SHP77 treated with DMSO at 0.1 percent for 48 hours (cell line): ENCODE measurements at places on chromosomes 16 and 17.

- DNase-seq, result no peak
Observed at GRCh38 chr16:75086281-75086680, 30.3 kb downstream of the LDHD start.

DNA sequence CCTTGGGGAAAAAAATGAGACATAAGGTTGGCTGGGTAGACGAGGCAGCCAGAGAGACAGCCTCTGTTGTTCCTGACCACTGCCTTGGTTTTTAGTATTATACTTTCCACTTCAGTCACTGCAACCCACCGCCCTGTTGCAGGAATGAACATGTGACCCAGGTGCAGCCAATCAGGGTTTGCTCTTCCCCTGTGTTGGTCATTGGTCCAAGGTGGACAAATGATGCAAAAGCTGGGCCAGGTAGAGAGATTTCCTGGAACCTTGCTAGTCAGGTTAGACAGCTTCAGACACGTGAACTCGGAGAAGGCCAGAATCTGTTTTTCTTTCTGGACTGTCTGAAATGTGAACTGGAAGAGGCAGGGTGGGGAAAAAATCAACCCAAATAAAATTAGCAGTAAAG is 452.4 kb upstream of the RBFOX1 start:
- DNase-seq, result no peak

- no peak for DNase-seq
Observed at GRCh38 chr17:75490953-75491649, 24.2 kb downstream of the CASKIN2 start.

DNA sequence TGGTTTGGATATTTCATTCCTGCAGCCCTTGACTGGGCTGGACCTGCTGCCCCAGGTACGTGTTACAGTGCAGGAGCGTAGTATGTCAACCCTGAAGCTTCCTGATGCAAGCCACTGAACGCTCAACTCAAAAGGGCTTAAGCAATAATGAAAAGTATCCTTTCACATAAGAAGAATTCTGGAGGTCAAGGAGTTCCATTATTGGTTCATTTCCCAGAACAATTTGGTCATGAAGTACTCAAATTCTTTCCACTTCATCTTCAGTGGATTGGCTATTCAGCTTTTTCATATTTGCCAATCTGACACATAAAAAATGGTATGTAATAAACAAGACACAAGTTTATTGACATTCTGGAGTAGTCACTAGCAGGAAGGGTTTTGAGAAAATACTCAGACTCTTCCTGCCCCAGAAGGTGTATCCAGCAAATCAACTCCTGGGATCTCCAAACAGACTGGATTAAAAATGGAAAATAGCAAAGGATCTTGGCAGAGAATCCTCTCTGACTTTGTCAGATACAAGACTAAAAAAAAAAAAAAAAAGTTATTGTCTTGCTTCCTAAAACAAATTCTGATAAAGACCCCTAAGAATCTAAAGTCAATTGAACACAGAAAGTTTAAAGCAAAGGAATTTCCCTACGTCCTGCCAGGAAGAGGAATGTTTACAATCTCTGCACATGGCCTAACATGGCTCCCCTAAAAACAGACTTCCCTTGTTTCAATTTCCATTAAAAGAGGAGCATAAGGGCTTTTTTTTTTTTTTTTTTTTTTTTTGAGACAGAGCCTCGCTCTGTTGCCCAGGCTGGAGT is 37.5 kb upstream of the WSB1 start:
- no peak for DNase-seq

- no peak for DNase-seq
Observed at GRCh38 chr17:18937981-18938691, 13.8 kb upstream of the SLC5A10 start.

- no peak for DNase-seq
Observed at GRCh38 chr16:63497408-63497807, 1461.2 kb upstream of the CDH8 start.

DNA sequence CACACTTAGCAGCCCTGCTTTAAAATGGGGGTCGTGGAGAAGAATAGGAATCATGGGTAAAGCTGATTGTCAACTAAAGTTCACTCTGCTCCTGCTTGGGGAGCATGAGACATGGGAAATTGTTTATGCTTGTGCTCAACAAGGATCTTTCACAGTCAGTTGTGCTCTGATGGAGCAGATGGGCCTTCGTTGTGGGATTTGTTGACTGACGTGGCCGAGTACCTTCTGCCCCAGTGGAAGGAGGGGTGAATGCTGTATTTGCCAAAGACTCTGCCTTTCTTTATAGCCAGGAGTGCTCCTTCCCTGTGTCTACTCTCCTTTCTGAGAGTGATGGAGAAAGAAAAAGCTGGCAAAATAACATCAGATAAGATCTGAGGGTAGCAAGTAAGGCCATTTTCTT is 11.4 kb downstream of the ARSG start:
- no peak for DNase-seq

- no peak for DNase-seq
Observed at GRCh38 chr16:89049484-89050118, 44.1 kb upstream of the ACSF3 start.

DNA sequence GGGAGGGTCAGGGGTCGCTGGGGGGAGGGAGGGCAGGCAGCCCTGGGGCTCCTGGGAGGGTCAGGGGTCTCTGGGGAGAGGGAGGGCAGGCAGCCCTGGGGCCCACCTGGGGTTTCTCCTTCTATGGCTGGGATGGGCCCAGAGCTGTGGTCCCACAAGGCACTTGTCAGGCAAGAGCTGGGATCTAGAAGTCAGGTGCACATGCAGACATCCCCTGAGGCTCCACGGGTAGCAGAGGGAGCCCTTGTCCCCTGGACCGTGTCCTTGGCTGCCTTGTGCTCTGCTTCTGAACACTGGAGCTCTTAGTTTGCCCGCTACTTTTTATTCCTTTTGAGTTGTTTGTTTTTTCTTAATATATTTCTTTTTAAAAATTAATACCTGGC is 1.8 kb downstream of the TUBB3 start:
- DNase-seq, result peak; percentile 27

- no peak for DNase-seq
Observed at GRCh38 chr17:3679531-3680126, 11.0 kb downstream of the EMC6 start.

- no peak for DNase-seq
Observed at GRCh38 chr17:5895276-5895675, 174.9 kb upstream of the WSCD1 start.

- no peak for DNase-seq
Observed at GRCh38 chr17:40949418-40949817, 12.0 kb upstream of the KRT23 start.

- DNase-seq, result no peak
Observed at GRCh38 chr17:66928949-66929348, 35.6 kb upstream of the CACNG4 start.

- DNase-seq, result no peak
Observed at GRCh38 chr16:49652456-49653172, 203.3 kb downstream of the ZNF423 start.

DNA sequence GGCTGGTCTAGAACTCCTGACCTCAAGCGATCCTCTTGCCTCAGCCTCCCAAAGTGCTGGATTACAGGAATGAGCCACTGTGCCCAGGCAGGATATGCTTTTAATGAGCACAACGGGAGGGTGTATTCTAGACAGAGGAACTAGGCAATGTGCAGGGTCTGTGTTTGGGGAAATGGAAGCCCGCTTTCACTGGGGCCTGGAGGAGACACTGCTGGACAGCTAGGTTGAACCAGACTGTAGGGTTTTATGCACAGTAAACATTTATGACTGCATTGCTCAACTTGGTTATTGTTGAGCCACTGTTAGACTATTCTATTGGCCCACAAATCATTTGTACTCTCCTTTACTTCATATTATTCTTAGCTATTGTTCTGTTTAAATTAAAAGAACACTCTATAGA is 10.2 kb upstream of the SIAH1 start:
- DNase-seq, result no peak

- no peak for DNase-seq
Observed at GRCh38 chr17:76738468-76738850, 540 bp downstream of the MFSD11 start.

- no peak for DNase-seq
Observed at GRCh38 chr16:4664538-4665418, 28.6 kb upstream of the NUDT16L1 start.

GRCh38 chr16:12390644-12391043 is 413.0 kb downstream of the CPPED1 start:
- no peak for DNase-seq

DNA sequence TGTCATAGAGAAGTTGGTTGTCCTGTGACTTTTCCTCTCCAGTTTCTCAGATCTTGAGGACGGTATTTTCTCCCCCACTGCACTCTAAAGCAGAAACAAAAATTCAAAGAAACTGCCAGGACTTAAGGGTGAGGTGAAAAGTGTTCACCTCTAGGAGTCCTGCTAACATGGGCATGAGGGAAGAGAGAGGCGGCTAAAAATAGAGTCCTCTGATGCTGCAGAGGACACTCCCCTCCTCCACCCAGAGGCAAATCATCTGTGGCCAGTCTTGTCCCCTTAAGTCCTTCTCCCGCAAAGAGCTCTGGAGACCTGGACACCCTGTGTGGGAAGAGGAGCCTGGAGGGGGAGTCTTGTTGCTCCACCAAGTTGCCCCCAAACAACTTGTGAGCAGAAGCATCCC is 4.7 kb upstream of the DDX19A start:
- no peak for DNase-seq

GRCh38 chr16:59154295-59154694 is 420.2 kb upstream of the GOT2 start:
- DNase-seq, result no peak

DNA sequence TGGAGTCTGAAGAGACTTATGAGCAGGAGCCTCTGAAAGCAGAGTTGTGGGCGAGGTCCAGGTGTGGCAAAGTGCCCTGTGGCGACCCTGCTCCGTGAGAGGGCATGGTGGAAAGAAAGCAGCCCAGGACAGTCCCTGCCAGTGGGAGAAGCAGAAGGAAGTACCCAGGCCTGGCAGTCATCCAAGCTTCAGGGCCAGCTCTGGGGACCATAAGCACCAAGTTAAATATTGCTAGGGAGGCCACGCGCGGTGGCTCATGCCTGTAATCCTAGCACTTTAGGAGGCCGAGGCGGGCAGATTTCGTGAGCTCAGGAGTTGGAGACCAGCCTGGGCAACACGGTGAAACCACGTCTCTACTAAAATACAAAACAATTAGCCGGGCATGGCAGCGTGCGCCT is 4.9 kb upstream of the ASGR1 start:
- DNase-seq, result peak; percentile 33

GRCh38 chr16:49516382-49517036 is 142.9 kb downstream of the C16orf78 start:
- DNase-seq, result no peak

GRCh38 chr17:44941712-44942331 is 5.8 kb downstream of the KIF18B start:
- DNase-seq, result no peak

GRCh38 chr16:1945559-1946391 is 2.8 kb upstream of the MSRB1 start:
- no peak for DNase-seq

DNA sequence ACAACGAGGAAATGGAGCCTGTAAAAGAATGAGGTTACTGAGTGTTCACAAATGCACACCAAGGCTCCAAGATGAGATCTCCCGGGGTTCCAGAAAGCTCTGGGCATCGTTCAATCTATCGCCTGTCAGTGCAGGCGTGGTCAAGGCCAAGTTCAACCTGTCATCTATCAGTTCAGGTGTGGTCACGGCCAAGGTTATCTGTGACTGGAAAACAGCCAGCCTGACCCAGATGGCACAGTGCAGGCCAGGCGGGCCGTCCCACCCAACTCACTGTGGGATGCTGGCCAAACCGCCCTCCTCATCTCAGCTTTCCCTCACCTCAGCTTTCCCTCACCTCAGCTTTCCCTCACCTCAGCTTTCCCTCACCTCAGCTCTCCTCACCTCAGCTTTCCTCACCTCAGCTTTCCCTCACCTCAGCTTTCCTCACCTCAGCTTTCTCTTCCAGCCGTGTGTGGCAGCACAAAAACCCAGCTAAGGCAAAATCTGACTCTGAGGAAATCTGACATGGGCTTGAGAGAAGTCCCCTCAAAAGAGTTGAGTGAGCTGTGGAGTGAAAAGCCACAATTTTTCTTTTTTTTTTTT is 2.4 kb downstream of the CHMP1A start:
- DNase-seq, result no peak

DNA sequence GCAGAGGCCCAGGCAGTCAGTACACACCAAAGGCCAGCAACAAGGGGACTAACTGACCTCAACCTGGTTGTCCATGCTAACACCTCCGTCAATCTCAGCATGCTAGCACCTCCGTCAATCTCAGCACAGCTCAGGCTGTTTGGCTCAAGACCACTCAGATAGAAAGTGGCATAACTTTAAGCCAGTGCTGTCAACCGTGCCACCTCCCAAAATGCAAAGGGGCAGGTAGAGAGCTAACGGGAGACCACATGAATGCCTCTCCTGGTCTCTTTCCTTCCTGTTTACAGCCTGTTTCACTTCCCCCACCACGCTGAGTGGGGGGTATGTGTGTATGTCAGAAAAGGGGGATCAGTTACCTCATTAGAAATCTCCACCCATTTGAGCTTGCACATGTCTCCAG is 3.3 kb downstream of the UBTF start:
- no peak for DNase-seq

GRCh38 chr17:79623786-79624717 is 13.2 kb upstream of the RBFOX3 start:
- no peak for DNase-seq

DNA sequence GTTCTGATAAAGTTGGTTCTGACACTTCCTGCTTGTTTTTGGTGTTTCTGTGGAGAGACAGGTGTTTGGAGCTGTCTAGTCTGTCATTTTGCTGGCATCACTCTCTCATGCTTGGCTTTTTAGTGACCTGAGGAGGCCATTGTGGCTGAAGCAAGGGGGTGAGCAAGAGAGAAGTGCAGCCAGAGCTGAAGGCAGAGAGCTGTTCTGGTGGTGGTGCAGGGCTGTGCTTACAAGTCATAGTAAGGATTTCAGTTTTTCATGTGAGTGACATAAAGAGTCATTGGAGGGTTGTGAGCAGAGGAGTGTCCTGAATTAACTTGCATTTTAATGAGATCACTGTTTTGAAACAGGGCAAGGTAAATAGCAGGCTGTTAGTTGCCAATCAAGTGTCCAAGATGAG is 97.5 kb downstream of the CHD9 start:
- no peak for DNase-seq

- peak; percentile 3 for DNase-seq
Observed at GRCh38 chr16:31874366-31875111, 932 bp downstream of the ZNF267 start.

- peak; percentile 35 for DNase-seq
Observed at GRCh38 chr17:44105483-44105882, 18.0 kb downstream of the HDAC5 start.

DNA sequence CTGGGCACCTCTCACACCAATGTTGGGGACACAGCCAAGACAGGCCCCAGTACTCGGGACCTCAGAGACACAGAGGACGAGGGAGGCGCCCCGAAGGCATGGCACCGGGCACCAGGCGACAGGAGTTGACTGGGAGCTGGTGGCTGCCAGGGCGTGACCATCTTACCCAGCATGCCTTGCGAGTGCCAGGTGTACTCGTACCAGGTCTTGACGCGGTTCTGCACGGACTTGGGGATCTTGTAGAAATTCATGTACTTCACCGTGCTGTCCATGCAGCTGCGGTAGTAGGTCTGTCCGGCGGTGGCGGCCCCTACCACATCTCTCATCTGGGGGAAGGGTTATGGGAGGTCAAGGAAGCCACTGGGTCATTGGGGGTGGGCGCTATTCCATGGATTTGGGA is 67.3 kb downstream of the CNGB1 start:
- DNase-seq, result no peak
